ENCODE measurements at places on chromosomes 11 and 22.
A peak's percentile ranks its signal among the peaks of the same experiment; 100 is the strongest.

DNA sequence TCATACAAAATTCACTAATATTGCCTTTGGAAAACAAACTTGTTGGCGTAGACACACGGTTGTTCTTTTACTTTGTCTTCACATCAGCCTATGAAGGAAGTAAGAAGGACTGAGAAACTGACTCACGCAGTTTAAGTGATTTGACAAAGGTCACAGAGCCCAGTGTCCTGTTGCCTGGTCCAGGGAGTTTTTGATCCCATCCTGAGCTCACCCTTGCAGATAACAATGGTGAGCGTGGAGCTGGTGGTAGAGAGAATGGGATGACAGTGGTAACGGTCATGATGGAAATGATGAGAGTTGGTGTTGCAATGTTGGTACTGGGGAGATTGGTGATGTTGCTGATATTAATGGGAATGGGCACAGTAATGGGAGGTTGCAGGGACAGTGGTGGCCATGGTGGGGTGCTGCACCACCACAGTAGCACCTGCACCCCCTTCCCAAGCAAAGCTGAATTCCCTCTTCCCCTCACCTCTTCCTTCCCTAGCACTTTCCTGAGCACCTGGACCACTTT is 22.0 kb downstream of the CREB3L1 start:
- no peak for DNase-seq

DNA sequence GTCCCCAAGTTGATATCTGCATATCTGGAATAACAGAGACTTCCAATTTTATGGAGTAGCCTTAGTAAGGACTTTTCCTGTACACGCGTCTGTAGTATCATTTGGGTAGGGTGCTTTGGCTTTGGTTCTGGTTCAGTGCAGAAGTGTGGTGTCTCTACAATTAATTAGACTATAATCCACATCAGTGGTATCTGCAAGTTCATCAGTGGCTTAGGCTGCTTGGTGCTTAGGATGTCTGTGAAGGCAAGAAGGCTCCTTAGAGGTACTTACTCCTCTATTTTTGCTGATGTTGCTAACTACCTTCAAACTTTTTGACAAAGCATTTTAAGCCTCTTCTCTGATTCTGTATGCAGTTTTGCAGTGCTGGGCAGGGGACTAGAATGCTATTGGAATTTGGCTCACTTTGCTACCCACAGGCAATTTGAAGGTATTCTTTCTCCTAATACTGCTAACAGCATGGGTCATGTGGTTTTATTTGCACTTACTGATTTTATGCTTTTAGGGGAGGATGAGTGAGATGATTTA is 49.4 kb downstream of the KCNQ1OT1 start:
- no peak for DNase-seq

- no peak for DNase-seq
These were observed 28.8 kb downstream of the NRXN2 start for GRCh38 chr11:64694026-64694755.

- DNase-seq = no peak
These were observed 741.4 kb downstream of the NTM start for GRCh38 chr11:132111838-132112237.

GRCh38 chr11:13786688-13787087 is 118.2 kb downstream of the FAR1 start:
- DNase-seq = no peak

DNA sequence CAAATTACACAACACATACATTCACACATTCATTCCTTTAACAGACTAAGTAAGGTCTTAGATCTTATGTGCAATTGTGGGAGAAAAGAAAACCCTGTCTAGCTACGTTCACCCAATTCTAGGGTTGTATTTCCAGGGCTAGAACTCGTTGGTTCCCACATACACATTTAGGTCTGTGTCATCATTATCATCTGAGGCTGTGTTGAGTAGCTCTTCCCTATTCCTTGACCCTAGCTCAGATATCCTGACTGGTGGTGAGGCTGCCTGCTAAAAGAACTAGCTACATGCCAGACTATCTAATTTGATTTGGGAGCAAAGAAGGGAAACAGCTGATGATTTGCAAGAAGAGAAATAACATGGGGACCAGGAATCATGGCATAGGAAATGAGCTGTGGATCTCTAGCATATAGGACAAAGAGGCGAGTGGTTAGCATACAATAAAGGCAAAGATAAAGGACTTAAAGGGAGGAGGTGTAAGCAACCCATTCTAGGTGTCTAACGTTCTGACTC is 27.5 kb upstream of the OR10G7 start:
- no peak for DNase-seq

GRCh38 chr11:65917434-65918210 is 1.2 kb downstream of the C11orf68 start:
- DNase-seq = no peak

- DNase-seq = peak; percentile 66
These were observed 24.0 kb downstream of the SLC43A1 start for GRCh38 chr11:57491371-57492061.

- DNase-seq = no peak
These were observed 6.7 kb upstream of the SYT7 start for GRCh38 chr11:61587541-61587941.

DNA sequence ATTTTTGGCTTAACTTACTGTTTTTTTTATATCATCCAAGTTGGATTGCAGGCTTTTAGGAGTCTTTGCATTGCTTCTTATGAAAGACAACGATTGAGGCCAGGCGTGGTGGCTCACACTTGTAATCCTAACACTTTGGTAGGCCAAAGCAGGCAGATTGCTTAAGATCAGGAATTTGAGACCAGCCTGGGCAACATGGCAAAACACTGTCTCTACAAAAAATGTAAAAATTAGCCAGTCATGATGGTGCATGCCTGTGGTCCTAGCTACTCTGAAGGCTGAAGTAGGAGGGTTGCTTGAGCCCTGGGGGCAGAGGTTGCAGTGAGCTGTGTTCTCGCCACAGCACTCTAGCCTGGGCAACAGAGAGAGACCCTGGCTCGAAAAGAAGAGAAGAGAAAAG is 56.6 kb downstream of the BID start:
- no peak for DNase-seq

- DNase-seq = no peak
These were observed 35.4 kb upstream of the ANO5 start for GRCh38 chr11:22157531-22157930.

- no peak for DNase-seq
These were observed 22.2 kb upstream of the CTSD start for GRCh38 chr11:1785749-1786413.

DNA sequence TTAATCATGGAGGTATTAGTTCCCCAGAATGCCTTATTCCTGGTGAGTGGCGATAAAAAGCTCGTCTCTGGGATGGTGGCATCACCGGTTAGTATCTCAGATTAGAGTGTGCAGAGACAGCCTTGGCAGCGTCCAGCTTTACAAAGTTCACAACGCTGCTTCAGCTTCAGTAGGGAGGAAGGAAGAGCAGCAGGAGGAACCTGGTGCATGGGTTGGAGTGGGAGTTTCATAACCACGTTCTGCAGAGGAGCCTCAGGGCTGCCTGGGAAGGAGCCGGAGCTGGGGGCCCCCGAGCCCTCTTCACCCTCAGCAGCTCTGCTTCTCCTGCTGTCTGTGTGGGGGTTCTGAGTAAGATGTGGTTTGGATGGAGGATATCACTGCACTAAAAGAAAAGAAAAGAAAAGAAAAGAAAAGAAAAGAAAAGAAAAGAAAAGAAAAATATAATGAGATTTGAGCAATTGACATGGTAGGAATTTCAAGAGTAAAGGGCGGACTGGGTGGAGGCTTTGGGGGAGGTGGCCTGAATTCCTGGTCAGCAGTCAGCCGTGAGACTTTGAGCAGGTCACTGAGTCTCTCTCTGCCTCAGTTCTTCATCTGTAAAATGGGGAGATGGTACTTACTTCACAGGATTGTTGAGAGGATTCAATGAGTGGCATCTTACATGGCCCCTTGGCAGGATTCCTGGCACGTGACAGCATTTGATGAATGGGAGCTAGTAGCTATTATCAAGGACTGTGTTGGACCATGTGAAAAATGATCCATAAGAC is 6.5 kb downstream of the ASPHD2 start:
- DNase-seq = no peak

GRCh38 chr11:77589521-77590193 is at the start of gene AQP11:
AQP11 (plus strand) TSS chr11:77589953; CDS start chr11:77589993, 40 bp downstream.
- DNase-seq = peak; percentile 46

DNA sequence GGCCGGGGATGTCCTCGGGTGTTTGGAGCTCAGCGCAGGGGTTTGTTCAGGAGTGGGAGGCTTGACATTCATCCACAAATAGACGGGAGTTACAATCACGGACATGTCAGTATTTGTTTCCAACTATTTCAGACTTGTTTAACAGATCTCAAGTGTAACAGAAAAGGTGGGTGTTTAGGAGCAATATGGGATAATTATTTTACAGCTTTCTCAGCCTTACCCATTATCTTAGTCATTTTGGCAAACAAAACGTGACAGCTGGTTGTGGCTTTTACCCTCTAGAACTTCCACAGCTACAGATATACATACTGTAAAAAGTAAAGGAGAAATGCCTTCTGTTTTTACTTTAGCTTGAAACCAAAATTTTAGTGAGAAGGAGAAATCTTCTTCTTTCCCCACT is 178.7 kb upstream of the TMEM45B start:
- no peak for DNase-seq

DNA sequence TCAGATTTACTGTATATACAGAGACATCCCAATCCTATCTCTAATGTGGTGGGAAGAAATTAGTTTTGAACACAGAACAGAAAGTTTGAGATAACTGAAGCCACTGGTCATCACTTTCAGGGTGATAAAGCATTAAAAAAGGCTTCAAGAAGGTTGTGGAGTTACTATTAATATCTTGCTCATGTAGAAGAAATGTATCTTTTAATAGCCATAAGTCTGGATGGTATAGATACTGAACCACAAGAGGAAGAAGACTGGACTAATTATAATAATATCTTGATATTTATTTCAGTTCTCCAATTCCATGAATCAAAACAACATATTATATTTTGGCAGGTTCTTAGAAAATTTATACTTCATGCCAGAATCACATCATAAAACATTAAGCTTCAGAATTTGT is 137.1 kb downstream of the TMEM135 start:
- DNase-seq = no peak

- DNase-seq = no peak
These were observed 299.6 kb upstream of the NCAM1 start for GRCh38 chr11:112661571-112661970.
